ENCODE measurements at places on chromosomes 1 and 21.

- no peak for DNase-seq
These were observed 219.3 kb downstream of the C1orf94 start for GRCh38 chr1:34396042-34396441.

- DNase-seq: no peak
These were observed 217.2 kb downstream of the RPS6KC1 start for GRCh38 chr1:213268221-213268620.

- no peak for DNase-seq
These were observed 22.2 kb upstream of the LYPLAL1 start for GRCh38 chr1:219151467-219151866.

DNA sequence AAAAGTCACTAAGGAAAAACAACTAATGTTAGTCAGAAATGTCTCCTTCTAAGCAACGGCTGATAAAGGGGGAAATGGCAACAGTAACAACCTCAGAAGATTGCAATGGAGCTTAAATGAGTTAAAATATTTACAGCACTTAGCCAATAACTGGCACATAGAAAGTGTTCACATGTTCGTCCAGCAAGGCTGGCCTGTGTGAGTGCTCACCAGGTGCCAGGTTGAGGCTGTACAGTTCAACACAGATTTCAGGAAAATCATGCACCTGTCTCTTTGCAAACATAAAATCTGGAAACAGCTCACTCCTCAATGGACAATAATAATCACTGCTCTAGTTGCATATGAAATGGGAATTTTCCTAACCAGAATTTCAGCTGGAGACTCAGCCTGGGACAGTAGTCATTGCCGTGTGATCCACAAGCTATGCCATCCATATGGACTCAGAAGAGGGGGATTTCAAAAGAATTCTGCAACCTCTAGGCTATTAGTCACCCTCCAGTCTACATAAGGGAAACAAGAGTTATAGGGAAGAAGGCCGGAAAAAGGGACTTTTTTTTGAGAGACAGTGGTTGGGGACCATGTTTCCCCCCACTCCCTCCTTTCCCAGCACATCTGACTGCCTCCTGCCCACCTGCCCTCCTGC lies 68.6 kb downstream of the SYDE2 start:
- no peak for DNase-seq

- no peak for DNase-seq
These were observed 23.9 kb downstream of the ZNF362 start for GRCh38 chr1:33280091-33280661.

- no peak for DNase-seq
These were observed 55.7 kb upstream of the EPHA8 start for GRCh38 chr1:22507587-22507986.

GRCh38 chr1:66295803-66296202 lies 238.2 kb upstream of the SGIP1 start:
- DNase-seq: no peak

GRCh38 chr1:61011561-61012263 lies 70.6 kb upstream of the NFIA start:
- no peak for DNase-seq

DNA sequence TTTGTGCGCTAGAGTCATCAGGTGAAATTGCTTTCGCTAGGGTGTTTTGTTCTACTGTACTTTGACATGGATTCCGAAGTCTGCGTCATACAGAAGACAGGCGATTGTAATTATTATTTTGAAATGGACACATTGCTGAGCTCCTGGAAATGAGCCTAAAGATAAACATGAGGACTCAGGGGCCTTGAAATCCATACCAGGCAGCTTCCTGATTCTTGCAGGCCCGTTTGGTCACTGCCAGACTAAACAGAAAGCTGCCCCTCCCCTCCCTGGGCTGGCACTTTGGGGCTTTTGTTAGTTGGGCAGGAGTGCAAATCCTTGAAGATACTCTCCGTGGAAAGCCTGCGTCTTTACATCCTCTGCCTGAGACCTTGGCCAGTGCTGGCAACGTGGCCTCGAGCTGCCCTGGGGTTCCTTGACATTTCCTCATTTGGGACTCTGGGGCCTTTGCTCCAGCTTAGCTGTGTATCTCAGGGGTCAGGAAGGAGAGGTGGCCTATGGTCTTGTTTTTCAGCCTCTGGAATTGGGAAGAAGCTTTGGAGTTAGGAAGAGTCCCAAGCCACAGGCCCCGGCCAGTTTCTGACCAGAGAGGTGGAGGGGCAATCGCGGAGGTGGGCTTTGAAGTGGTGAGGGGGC lies 26.9 kb upstream of the KCNE2 start:
- DNase-seq: peak; percentile 47

GRCh38 chr1:116902723-116903383 lies 6.9 kb upstream of the PTGFRN start:
- DNase-seq: no peak

- DNase-seq: no peak
These were observed 63.9 kb downstream of the UCK2 start for GRCh38 chr1:165891111-165891860.

DNA sequence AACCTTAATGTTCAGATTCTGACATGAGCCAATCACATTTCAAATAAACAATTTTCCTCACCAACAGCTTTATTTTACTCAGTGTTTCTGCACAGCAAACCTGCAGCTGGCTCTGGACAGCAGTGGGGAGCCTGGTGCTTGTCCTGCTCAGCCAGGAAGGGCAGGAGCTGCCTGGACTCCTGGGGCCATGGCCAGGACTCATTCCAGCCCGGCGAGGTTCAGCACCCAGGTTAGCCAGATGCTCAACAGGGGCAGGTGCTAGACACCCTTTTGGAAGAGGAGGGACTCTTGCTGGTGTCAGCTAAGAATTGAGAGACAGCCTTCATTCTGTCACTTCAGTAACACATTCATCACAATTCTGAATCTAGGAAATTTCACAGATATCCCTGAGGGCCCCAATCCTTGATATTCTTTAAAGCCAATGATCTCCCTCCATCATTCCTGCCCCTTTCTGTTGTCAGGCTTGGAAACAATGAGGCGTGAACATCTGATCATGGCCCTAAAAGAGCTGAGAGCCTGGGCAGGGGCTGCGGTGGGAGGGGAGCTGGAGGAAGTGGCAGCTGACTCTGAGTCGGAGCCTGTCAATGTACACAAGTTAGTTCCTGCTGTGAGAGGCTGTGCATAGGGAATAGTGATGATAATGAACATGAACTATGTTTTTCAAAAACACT lies 251.3 kb downstream of the SDCCAG8 start:
- DNase-seq: no peak

DNA sequence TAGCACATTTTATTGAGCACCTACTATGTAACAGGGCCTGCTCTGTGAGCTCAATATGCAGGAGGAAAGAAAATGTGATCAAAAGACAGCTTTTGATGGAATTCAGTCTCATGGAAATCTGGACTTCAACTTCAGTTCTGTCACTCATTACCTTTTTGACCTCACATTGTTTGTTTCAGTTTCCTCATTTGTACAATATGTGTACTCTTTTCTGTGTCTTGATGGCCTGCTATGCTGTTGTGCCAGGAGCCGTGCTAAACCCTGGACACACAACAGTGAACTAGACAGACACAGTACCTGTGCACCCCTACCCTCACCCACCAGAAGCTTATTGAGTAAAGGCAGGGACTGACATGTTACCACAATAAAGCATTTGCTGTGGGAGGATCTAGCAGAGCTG lies 162.9 kb upstream of the FGGY start:
- DNase-seq: no peak

DNA sequence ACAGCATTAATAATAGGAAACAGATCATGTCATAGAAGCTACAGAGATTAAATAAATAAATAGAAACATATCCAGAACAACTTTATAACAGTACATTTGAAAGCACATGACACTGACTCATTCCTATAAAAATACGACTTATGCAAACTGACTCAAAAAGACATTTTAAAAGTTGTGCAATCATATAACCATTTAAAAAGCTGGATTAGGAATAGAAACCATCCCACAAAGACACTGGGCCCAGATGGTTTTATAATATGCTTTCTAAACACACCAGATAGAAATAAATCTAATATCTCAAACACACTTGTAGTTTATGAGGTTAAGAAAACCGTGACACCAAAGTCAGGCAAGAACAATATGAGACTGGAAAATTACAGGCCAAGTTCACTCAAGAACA lies 47.6 kb downstream of the MATN1 start:
- DNase-seq: no peak

GRCh38 chr1:42173961-42174735 lies 9.6 kb upstream of the GUCA2A start:
- DNase-seq: no peak

DNA sequence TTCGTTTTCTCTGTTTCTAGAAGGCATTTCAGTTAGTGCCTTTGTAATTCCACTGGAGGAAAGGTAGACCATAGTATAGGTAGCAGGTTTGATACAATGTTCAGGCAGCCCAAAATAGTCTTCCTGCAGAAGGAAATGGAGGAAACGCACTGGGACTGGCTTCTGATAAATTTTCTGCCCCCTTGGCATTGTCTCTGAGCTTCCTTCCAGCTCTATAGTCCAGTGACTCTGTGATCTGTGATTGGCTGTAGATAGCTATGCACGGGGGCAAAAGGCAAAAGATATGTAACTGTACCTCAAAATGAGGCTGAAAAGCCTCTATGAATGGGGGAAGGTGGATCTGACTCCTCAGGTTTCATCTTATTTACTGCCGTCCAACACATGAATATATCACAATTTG lies 5.8 kb upstream of the MAGOH start:
- no peak for DNase-seq

DNA sequence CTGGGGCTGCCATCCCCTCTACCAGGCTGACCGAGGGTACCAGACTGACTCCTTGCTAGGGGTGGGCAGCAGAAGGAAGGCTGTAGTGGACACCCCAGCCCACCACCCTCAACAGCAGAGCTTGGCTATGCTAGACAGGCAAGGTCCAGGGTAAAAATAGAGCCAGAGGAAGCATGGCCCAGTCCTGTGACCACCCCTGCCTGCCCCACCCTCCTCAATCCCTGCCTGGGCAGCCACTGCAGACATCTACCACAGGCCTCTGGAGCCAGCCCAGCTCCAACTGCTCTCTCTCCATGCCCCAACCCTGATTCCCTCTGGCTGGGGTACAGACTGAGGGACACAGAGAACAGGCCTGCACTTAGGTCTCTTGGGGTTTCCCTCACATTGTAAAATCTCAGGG lies 1.7 kb downstream of the S100A1 start:
- DNase-seq: no peak

DNA sequence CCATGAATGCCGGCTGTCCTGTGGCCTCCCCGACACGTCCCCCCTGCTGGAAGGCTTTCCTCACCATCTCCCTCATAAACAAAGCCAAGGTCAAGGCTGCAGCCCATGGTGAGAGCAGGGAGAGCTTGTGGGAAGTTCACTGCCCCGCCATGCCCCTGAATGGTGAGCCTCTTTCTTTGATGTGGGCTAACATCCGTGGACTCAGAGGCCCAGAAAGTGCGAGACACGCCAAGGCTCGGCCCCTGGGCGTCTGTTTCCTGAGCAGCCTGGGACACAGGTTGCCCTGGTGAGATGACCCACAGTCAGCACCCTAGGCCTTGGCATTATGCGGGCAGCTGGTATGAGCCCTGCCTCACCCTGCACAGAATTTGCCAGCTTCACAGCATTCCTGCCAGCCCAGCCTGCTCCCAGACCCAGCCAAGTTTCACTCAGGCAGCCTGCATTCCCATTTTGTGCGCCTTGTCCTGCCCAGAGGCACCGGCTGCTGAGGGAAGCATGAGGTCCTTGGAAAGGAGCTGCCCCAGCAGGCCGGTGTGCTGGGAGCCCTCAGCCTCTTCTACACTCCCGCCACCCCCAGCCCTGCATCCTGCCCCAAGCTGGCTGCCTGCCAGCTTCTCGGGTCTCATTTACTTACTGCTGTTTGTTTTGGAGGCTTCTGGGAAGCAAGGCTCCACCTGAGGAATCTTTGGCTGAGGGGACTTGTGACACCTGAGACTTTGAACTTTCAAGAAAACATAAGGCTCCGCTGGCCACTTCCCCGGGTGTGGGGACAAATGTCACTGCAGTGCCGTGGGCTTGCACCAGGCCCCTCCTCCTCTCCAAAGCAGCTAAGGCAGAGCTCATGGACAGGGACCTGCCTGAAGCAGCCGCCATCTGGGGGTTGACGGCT lies 31.9 kb downstream of the NEK2 start:
- no peak for DNase-seq

- DNase-seq: no peak
These were observed 29.8 kb downstream of the AGT start for GRCh38 chr1:230684146-230684545.

GRCh38 chr1:114588196-114588689 lies 6.8 kb upstream of the BCAS2 start:
- no peak for DNase-seq

- DNase-seq: no peak
These were observed 90.6 kb downstream of the SDCCAG8 start for GRCh38 chr1:243346468-243346867.

DNA sequence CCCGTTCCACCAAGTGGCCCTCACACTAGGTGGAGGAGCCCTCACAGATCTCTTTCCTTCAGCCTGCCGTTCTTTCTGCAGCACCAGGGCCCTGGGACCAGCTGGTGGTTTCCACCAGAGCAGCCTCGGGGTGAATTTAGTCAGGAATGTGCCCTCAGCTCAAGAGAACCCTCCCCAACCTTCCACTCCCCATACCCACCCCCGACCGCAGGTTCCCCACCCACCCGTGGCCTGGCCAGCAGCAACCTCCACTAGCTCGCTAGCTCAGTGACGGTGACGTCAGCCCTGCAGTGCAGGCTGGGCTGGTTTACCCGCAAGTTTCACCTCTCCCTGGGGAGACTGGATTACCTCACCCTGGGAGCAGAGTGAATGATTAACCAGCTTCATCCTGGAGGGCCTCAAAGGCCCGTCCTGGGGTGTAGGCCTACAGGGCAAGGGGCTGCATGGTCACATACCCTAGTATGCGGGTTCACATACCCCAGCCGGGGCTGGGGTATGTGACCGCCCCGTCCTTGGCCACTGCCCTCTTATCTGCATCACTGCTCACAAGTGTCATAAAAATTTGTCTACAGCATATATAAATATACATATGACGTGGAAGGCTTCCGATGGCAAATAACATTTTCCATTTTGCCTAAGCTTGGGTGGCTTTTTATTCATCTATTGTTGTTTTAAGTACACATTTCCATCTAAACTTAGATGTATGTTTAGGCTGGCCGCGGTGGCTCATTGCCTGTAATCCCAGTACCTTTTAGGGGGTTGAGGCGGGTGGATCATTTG lies 24.5 kb downstream of the ELF3 start:
- peak; percentile 91 for DNase-seq

GRCh38 chr1:201645956-201646355 lies 107.0 kb downstream of the NAV1 start:
- DNase-seq: no peak

DNA sequence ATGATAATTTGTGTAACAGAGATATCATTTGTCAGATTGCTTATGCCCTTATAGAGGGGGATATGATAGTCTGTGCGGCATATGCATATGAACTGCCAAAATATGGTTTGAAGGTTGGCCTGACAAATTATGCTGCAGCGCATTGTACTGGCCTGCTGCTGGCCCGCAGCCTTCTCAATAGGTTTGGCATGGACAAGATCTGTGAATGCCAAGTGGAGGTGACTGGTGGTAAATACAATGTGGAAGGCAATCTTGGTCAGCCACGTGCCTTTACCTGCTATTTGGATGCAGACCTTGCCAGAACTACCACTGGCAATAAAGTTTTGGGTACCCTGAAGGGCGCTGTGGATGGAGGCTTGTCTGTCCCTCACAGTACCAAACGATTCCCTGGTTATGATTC lies 82.4 kb downstream of the ZMYM4 start:
- no peak for DNase-seq
